Activated naive CD4-positive, alpha-beta T cell (primary cell): ENCODE measurements at places on chromosomes 11 and 22.

GRCh38 chr11:46917109-46917761, 1.1 kb downstream of the LRP4 start:
- DNase-seq = no peak

DNA sequence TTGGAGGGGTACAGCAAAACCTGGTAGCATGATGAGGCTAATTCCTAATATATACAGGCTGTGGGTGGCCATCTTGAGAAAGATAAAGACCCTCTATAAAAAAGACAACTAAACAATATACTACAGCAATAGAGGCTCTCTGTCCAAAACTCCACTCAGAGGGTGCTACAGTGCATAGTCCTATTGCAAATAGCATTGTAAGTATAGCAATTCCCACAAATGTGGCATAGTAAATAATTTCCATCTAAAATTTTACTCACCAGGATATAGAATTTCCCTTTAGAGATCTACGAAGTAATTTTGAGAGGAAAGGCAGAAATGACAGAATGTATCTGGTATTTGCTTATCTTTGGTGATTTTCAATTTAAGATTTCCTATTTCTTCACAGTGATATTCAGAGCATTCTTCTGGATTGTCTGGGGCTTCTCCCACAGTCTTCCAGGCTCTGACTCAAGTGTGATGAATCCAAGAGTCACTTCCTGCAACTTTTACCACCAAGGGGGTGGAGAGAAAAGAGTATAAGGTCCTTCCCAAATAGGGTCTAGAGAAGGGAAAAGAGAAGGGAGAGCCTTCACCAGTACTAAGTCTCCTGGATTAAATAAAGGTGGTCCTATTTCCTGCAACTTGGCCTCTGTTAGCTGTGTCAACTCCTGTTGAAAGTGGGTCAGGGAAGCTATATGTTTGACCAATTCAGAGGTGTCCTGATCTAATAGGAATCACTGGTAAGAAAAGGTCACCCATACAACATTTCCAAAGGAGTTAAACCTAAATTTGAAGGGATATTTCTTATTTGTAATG, 1054.7 kb upstream of the CNTN5 start:
- DNase-seq = no peak

DNA sequence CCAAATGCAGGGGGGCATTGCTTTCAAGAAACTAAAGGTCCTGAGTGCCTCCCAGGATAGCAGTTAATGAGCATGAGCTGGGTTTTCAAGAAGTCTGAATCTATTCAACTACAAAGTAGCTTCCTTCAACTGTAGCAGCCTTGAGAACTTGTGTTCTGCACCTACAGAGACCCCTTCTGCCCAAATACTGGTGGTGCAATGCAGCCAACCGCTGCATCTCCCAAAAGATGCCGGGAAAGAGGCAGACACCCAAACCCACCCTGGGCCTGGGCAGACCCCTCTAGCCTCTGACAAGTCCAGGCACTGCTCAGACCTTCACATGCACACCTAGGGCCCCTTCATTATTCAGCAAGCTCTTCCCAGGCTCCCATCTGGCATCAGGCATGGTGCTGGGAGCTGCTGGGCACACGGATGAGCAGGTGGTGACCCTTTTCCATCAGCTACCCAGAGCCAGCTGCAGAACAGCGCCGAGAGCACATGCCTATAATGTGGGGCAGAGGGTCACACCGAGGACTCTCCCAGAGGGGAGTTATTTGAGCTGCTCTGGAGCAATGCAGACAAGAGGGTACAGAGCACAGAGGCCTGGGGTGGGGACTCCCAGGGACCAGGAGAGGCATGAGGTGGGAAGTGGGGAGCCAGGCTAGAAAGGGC, 44.9 kb upstream of the ETS1 start:
- no peak for DNase-seq

- no peak for DNase-seq
Measured at GRCh38 chr22:34099278-34099677, 179.0 kb upstream of the LARGE1 start.

- DNase-seq = no peak
Measured at GRCh38 chr11:134242376-134242775, 10.8 kb downstream of the THYN1 start.

- DNase-seq = no peak
Measured at GRCh38 chr11:128595775-128596174, 8.4 kb upstream of the ETS1 start.

GRCh38 chr11:134228625-134229024, 4.2 kb downstream of the VPS26B start:
- no peak for DNase-seq
